ENCODE measurements at places on chromosomes 7 and 10.

DNA sequence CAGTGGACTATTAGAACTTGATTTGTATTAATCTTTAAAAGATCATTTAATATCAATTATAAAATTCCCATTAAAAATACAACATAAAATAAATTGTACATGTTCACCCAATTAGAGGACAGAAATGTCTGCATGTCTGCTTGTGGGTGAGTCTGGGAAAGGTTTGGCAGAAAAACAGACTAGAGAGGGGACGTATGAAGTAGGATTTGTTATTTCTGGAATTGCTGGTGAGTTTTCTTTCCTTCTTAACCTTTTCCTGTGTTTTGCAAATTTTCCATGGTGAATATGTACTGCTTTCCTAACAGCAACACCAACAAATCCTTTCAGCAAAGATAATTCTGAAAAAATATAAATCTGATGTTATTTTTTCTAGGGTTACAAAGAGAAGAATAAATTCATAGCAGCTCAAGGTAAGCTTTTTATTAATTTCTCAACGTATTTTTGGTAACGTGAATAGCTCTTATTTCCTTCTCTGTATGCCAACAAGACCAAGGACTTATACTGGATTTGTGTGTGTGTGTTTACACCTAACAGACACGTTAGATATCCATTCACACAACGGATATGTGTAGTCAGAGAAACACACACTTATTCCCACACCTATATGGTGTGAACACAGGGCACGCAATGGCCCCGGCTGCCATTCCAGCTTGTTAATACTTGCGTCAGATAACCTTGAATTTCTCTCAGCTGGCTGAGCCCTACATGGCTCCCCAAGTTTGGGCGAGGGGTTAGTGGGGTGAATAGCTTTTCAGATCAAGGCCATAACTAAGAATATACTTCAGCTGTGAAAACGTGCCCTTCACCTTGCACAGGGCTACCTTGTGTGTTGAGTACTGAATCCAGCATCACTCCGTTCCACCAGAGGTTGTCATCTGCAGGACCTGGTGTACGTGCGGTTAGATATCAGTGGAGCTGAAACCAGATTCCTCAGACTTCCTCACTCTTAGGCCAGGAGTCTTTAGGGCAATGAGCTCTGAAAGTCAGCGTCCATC, 64.6 kb downstream of the MKI67 start:
- no peak for DNase-seq

DNA sequence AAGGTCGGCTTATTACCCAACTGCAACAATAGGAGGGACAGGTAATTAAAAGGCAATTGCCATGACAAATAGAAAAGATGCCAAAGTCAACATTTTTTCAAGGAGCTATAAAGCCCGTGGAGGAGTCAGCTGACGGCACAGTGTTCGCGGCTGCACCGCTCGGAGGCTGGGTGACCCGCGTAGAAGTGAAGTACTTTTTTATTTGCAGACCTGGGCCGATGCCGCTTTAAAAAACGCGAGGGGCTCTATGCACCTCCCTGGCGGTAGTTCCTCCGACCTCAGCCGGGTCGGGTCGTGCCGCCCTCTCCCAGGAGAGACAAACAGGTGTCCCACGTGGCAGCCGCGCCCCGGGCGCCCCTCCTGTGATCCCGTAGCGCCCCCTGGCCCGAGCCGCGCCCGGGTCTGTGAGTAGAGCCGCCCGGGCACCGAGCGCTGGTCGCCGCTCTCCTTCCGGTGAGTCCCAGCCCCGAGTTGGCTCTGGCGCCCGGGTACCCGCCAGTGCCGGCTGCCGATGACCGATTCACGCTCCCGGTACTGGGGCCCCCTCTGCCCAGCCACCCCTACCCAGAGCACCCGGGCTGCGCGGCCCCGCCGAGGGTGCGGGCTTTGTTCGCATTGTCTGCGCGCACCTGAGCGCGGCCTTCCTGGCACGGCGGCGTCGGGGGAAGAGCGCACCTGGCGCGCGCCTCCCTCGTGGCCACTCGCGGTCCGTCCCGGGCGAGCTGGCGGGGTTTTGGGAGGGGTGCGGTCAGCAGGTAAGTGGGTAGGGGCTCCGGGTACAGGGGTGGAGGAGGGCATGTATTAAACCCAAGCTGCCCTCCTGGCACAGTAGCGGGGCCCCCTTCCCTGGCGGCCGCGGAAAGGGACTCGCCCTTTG, at the start of gene VWA2:
TSS of gene VWA2 (plus strand) at position 138 of the 877 bp plus-strand sequence. CDS start 9,460 bp downstream, outside the sequence.
- no peak for DNase-seq

DNA sequence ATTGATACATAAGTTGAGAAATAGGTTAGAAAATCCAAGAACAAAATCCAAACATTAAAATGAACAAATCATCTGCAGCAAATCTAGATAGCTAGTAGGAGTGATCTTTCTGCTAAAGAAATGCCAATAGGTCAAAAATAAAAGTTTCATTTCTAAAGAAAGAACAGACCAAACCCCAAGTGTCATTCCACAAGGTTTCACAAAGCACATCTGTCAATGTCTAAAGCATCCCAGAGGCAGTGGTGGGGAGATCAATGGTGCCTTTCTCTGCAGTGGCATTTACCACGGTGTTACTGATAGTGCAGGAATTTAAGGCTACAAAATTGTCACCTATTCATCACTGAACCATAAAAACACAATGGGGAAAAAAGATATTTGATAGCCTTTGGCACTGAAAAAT, 147.9 kb downstream of the PARD3 start:
- no peak for DNase-seq

GRCh38 chr10:75239096-75239790, 3.5 kb upstream of the COMTD1 start:
- DNase-seq, result no peak
